Naive thymus-derived CD8-positive, alpha-beta T cell (primary cell): ENCODE measurements at places on chromosomes 4 and X. TPM values are rescaled to one million over a fixed set of nuclear protein-coding genes. Genes with fewer than 3 reads are reported as not detected.

The CPE gene
- not detected for total RNA-seq

The GAGE12H gene
- total RNA-seq, result not detected

The FMR1NB gene
- not detected for total RNA-seq

The HS6ST2 gene
- not detected for total RNA-seq

The NR0B1 gene
- total RNA-seq, result not detected

The ERAS gene
- total RNA-seq, result not detected

- no peak for DNase-seq
These were observed 37.1 kb downstream of the SMARCAD1 start for GRCh38 chr4:94244829-94245185.

DNA sequence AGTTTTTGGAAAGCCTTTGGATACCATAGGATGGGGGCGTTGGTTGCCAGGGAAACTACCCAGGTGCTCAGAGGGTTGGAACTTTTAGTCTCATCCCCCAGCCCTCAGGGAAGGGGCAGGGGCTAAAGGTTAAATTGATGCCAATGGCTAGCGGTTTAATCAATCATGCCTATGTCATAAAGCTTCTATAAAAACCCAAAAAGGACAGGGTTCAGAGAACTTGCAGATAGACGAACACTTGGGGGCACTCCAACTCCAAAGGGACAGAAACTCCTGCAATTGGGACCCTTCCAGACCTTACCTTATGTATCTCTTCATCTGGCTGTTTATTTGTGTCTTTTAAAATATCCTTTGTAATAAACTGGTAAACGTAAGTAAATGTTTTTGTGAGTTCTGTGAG is 30.0 kb upstream of the GPR173 start:
- DNase-seq, result no peak

DNA sequence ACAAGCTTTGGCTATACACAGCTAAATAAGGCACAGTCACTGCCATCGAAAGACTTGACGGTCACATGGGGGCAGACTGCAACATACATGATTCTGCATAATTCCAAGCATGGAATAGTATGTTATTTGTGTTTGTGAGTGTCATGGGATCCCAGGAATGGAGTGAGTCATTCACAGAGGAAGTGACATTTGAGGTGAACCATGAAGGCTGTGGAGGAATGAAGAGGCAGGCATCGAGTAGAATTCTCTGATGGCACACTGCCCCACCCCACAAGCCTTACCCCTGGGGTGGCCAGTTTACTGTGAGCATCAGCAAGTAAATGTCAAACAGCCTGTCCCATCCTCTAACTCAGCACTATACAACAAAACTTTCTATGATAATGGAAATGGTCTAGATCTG is 619.7 kb downstream of the MID1IP1 start:
- DNase-seq, result no peak

DNA sequence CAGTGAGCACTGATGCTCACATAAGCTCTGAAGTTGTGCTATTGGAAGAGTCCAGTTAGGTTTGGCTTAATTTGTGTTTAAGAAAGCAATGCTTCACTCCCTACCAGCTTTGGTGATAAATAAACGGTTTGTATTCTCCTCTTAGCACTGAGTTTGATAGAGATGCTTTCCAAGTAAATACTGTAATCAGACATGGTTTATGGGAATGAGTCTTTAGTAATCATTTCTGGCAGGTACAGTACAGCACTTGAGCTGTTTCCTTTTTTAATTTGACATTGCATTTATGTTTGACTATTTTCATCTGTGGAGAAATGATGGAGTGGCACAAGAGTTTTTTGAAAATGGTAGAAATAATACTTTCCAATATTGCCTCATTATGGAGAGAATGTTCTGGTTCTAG is 455.3 kb downstream of the ACTRT1 start:
- no peak for DNase-seq

- no peak for DNase-seq
These were observed 23.2 kb downstream of the HDX start for GRCh38 chrX:84479086-84479485.

- no peak for DNase-seq
These were observed 1443.4 kb downstream of the ARAP2 start for GRCh38 chr4:34800953-34801352.

- no peak for DNase-seq
These were observed 35.8 kb downstream of the ATXN3L start for GRCh38 chrX:13283950-13284546.

- no peak for DNase-seq
These were observed 1477.4 kb downstream of the ARAP2 start for GRCh38 chr4:34766935-34767334.

GRCh38 chr4:77196866-77197265 is 39.9 kb downstream of the CCNG2 start:
- DNase-seq, result no peak

DNA sequence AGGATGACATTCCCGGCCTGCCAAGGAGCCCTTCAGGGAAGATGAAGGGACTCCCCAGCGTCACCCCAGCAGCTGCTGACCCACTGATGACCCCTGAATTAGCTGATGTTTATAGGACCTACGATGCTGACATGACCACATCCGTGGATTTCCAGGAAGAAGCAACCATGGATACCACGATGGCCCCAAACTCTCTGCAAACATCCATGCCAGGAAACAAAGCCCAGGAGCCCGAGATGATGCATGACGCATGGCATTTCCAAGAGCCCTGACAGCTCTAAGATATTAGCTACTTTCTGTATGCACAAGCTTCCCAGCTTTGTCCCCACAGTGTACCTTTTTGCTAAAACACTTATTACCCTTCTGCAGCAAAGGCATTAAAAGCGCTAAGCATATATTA is 14.4 kb downstream of the AMBN start:
- no peak for DNase-seq

DNA sequence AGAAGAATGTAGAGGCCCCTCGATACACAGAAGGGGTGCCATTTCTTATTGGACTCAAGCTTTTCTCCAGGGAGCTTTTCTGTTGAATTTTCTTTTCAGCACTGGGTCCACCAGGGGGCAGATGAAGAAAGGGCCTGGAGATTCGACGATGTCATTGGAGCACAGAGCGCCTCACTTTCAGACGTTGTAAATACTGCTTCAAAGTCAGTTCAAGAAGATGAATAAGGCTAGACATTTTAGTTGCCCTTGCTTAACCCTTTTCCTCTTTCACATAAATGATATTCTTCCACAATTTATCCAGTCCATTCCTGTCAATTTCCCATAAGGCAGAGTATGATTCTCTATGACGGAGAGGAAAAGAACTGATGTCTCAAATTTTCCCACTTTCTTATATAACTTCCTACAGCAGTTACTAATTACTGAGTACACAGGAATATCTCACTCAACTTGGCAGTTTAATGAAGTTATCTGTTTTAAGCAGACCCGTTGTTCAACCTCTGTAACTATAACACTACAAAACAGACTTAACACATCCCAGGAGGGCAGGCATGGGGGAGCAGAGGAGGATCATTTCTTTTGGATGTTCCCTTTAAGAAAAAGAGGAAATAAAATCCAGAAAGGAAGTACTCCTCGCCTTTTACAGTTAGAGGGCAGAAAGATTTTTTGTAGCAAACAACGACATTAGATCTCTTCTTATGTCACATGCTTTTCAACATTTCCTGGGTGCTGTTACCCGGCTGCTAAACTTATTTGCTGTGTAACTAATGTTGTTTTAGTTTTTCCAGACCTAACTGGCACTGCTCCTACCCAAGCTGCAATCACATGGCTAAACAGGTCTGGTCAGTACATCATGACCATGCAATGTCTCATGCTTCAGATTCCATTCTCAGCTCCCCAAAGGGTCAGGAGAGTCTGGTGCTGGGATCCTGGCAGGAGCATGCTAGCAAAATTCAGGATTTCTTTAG is 12.2 kb upstream of the CENPU start:
- DNase-seq, result peak; percentile 65

- no peak for DNase-seq
These were observed 4.3 kb upstream of the AADAT start for GRCh38 chr4:170093973-170094535.

DNA sequence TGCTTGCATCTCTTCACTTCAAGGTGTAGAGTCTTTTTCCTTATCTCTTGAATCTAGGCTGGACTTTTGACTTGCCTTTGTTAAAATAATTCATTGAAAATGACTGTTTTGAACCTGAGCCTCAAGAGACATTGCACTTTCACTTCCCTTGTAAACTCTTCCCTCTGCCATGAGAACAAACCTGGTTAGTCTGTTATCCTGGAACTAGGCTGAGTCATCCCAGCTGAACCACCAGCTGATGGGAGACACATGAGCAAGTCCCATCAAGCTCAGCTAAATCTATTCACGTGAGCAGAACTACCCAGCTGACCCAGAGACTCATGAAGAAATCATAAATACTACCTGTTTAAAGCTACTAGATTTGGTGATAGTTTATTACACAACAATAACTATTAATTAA is 202.3 kb upstream of the CENPE start:
- no peak for DNase-seq

GRCh38 chrX:1248331-1249061 is 20.1 kb upstream of the CSF2RA start:
- DNase-seq, result no peak

DNA sequence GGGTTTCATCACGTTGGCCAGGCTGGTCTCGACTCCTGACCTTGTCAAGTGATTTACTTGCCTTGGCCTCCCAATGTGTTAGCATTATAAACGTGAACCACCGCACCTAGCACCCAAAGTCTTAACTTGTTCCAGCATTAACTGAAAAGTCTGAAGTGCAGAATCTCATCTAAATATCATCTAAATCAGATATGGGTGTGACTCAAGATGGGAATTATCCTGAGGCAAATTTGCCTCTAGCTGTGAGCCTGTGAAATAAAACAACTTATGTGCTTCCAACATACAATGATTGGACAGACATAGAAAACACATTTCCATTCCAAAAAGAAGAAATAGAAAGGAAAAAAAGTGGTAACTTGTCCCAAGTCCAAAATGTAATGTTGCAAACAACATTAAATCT is 641.1 kb upstream of the ATOH1 start:
- no peak for DNase-seq

GRCh38 chr4:90328558-90328957 is 201.4 kb downstream of the CCSER1 start:
- no peak for DNase-seq

GRCh38 chr4:4791299-4792111 is 68.0 kb upstream of the MSX1 start:
- DNase-seq, result no peak

DNA sequence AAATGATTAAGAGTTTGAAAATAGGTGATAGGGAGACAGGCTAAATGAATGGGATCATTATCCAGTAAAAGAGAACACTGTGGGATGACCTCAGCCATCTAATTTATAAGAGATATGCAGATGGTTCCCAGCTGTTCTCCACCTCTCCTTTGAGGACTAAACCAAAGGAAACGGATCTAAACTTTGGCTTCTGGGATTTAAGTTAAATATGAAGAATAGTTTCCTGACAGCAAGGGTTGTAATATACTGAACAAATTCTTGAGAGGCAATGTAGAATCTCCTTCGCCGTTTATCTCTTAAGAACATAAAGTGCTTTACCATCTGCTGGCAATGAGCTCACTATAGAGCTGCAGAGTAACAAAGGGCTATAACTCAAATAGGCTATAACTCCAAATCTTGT is 35.4 kb upstream of the HPGDS start:
- DNase-seq, result no peak

DNA sequence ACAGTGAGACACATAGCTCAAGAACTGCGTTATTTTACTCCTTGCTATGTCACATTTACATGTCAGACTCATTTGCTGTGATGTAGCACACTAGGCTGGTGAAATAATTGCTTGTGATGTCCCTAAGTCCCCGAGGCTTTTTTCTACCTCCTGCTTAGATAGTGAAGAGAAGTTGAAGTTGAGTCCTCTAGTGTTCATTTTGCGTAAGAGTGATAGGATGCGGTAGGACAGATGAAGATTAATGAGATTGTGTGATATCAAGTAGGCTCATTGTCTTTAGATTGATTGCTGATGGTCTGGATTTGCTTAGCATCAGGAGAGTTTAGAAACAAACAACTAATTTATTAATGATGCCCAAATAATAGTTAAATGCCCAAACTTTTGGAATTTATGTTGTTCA is 173.6 kb upstream of the NUDT6 start:
- DNase-seq, result no peak

DNA sequence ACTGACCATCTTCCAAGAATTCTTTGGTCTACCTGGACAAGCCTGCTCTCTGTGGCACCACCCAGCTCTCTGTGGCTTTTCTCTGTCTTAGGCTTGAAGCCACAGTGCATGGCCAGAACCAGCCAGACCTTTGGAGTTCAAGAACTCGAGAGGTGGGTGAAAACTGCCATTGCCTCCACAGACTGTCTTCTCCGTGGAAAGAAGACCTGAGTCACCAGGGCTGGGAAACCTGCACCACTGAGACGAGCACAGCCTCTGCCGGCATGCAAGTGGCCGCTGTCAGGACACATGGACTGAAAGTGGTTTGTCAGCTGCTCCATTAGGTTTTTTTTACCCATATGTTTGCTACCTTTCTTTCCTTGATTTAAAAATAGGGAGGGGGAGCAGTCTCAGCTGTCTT is 74.5 kb downstream of the MGST2 start:
- no peak for DNase-seq

DNA sequence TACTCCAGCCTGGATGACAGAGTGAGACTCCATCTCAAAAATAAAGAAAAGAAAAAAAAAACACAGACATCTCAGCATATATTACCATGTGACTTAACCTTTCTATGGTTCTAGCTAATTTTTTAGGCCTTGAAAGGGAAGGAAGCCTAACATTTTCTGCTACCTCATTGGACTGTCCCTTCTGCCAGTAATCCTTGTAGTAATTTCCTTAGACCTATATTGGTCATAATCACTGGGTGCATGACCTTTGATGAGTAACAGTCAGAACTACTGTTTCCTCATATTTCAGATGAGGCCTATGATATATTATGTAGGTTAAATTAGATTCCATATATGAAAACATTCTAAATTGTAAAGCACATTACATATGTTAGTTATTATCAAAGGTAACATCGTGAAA is 9.6 kb downstream of the XIAP start:
- DNase-seq, result no peak

GRCh38 chrX:11214346-11215190 is 78.6 kb upstream of the AMELX start:
- DNase-seq, result no peak

- DNase-seq, result no peak
These were observed 479.3 kb upstream of the ZFP42 start for GRCh38 chr4:187516224-187516623.

DNA sequence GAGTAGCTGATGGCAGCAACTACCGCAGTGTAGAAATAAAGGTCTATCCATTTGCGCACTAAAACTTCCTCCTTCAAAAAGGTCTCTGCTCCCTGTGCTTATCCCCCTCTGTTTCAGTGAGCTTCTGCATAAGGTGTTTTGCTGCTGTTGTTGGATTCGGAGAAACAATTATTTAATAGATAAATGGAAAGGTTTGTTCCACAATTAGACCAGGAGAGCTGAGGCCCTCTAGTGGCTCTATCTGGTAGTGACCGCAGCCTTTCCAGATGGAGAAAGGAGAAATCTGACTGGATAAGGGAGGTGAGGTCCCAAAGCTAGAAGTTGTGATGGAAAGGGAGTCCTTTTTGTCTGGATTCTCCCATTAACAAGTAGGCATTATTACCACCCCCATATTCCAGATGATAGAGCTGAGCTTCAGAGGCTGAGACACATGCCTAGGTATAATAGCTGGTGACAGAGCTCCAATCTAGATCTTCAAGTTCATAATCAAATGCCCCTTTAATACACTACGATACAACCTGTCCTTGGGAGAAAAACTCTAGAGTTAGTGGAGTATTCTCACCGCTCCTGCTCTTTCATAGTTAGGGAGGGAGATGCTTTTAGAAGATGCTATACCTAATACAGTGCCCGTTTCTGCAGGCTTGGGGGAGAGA is 5.1 kb upstream of the GABRQ start:
- no peak for DNase-seq
